ENCODE measurements at places on chromosomes 3 and 15.

- DNase-seq: no peak
Observed at GRCh38 chr15:25410649-25411048, 28.2 kb downstream of the UBE3A start.

- peak; percentile 12 for DNase-seq
Observed at GRCh38 chr3:17070161-17070959, 185.6 kb downstream of the PLCL2 start.

GRCh38 chr15:58179741-58180381 lies 41.7 kb downstream of the AQP9 start:
- no peak for DNase-seq

DNA sequence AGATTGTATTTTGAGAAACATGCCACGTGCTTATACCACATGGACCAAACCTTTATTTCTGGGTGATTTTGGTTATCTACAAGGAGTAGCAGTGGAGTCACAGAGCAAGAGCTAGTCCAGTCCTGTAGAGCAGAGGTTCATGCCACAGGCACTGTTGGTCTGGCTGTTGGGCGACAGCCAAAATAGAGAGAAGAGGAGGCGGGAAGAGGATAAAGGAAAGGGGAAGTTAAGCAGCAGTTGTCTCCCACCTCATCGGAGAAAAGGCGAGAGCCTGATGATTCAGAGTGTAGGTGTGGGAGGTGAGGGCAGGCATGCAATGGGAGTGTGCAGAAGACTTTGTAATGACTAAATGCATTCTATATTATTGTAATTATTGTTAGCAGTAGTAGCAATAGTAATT lies 237.5 kb upstream of the ROPN1 start:
- no peak for DNase-seq

DNA sequence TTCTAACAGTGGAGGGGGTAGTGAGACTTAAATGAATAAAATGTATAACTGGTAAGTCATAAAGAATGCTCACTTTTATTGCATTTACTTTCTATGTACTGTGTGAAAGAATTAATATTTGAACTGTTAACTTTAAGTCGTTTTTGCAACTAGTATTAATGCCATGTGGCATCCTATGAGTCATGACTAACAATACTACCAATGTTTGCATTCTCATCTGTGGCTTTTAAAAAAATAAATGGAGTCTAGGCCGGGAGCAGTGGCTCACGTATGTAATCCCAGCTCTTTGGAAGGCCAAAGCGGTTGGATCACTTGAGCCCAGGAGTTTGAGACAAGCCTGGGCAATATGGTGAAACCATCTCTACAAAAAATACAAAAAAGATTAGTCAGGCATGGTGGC lies 5.2 kb downstream of the C3orf49 start:
- no peak for DNase-seq

DNA sequence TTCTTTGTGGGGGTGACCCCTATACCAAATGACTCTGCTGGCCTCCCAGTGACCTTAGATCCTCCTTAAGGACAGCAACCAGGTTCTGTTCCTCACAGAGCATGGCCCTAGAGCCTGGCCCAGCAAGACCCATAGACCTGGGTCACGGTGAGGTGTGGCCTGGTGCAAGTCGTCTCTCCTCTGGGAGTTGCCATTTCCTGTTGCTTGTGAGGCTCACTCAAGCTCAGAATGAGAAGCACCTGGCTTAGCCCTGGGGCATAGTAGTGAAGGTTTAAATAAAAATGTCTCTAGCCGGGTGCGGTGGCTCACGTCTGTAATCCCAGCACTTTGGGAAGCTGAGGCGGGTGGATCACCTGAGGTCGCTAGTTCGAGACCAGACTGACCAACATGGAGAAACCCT lies 131.3 kb downstream of the SMAD6 start:
- no peak for DNase-seq

DNA sequence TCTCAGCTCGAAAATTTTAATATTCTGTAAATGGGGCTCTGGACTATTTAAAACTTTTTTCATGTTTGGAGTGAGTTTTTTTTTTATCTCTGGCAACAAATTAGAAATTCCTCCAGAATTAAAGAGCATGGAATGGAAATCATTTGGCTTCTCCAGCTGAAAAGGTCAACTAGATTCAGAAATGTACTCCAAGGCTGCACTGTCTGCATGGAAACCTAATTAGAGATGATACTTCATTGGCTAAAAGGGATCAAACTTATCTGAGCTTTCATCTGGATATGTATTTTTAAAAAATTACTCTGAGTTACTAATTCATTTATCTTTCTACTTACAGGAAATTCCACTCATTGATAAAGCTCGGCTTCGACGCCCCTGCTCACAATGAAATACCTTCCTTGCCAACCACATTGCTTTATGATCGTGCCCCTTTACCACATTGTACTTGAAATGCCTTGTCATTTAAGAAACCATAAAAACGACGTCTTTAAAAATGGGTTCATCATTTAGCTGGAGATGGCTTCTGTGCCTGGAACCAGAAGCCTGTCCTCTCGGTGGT lies 285.5 kb upstream of the ICE2 start:
- DNase-seq: no peak

- no peak for DNase-seq
Observed at GRCh38 chr3:168425936-168426595, 330.3 kb upstream of the GOLIM4 start.

GRCh38 chr15:80490431-80490990 lies 86.3 kb downstream of the ARNT2 start:
- DNase-seq: no peak

DNA sequence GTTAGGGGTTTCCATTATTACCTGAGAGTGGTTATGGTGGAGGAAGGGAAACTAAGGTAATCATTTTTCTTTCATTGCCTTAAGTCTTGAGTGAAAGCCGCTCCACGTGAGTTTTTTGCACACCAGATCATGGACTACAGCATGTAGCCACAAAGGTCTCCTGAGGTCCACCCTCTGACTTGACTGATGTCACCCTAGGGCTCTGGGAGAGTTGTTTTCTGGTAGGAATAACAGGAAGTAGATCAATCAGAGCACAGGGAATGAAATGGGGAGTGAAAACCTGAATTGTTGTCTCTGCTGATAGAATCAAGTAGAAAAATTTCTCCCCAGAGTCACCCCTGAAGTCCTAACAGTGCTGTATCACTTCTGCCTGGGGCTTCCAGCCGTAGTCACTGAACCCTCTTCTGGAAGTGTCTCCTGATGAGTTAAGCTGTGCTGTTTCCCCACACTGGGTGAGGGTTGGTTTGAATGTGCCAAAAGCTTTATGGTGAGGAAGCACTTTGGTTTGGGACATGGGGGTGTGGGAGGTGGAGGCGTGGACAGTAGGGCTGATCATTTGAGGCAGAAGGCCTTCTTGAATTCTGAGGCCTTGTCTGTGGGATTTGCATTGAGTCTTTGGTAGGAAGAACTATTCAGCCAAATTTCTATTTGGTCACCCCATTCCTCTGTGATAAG lies 64.3 kb downstream of the SLCO3A1 start:
- DNase-seq: no peak

DNA sequence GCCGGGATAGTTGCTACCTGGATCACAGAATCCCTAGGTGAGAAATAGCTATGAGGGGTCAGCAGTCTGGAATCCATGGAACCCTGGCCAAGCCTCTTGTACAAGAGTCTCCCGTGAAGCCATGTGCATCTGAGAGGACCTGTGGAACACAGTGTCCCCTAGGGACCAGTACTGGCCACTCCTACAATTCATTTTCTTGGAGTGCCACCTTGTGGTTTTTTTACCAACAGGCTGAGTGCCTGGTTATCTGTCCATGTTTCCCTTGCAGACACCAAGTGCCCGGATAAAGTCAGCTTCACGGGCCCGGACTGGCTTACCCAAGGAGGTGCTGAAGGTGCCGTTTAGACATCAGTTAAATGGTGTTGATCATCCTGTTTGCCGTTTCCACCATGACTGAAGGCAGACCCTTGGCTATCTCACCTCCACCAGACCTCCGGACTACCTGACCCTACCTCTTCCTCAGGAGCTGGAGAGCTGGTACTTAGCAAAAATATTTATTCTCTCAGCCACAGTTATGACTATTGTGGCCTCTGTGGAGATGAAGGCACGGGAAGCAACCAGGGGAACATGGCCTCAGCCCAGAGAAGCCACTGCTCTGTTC lies 93.9 kb downstream of the RBPMS2 start:
- DNase-seq: no peak

DNA sequence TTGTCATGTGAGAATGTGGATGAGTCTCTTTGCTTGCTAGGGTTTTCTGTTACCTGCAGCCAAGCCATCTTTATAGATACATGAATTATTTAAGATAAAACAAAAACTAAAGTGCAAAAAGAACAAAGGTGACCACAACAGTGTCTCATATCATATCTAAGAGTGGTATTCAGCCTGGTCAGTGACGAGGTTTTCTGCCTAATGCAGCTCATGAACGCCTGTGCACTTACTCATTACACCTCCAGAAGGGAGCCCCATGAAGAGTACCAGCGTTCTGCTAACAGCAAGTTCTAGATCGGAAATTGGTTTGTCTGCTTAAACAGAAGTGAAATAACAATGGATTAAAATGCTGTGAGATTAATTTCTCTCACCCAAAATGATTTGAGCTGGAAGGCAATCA lies 19.2 kb downstream of the PXYLP1 start:
- DNase-seq: no peak

- no peak for DNase-seq
Observed at GRCh38 chr3:71317749-71318457, 265.6 kb downstream of the FOXP1 start.

DNA sequence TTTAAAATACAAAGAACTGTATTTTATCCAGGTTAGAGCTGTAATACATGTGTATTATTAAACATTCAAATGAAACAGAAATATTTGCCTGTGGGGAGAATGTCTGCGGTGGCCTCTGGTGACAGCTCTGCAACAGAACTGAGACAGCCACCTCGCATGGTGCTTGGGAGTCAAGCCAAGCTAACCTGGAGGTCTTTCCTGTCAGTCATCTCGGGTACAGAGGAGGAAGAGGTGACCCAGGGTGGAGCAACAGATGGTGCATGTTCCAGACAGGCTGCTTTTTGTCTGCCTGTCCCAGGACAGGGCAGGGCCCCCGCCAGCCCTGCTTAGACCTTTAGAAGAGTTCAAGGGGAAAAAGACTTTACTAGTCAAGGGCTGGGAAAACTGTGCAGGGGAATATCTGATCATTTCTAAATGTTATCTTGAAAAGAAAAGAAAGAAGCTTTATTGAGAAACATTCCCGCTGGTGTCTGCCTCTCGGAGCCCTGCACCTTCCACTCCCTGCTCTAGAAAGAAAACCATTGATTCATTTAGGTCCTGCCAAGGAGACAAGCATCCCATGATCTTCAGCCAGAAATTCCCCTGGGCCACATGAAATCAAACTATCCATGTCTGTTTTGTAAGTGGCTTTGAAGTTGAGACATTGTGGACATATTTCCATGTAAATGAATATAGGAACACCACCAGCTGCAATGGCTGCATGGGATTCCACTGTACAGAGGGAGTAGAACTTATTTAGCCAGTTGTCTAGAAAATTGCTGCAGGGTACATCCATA lies 5.5 kb upstream of the NR2E3 start:
- DNase-seq: no peak

- no peak for DNase-seq
Observed at GRCh38 chr3:13215940-13216546, 142.8 kb upstream of the IQSEC1 start.

DNA sequence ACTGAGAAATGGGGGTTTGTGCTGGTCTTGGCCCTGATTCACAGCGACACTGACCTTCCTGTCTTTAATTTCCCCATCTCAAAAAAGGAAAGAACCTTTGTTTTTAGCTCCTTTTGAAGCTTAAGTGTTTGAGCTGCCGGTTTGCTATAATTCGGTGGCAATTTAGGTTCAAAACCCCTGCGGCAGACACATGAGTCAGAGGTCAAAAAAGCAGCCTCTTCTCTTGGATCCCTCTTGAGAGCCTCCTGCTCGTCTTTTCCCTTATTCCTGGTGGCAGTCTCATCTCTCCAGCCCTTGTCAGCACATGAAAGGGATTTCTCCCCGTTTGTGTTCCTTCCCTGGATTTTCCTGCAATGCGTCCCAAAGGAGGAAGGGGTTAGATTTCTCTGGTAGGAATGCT lies 64.5 kb downstream of the GRIP2 start:
- no peak for DNase-seq

GRCh38 chr3:38457111-38458003 lies 3.7 kb downstream of the ACVR2B start:
- DNase-seq: no peak

- no peak for DNase-seq
Observed at GRCh38 chr15:74124759-74125158, 5.6 kb upstream of the ISLR2 start.

GRCh38 chr3:179093807-179094206 lies 22.2 kb upstream of the ZMAT3 start:
- no peak for DNase-seq

Measured in NCI-H187 treated with DMSO at 0.1 percent for 48 hours (cell line).